Tongue (tissue), 3 donors: ENCODE measurements at places on chromosomes 12 and 14. TPM values are rescaled to one million over a fixed set of nuclear protein-coding genes. Genes with fewer than 3 reads are reported as not detected.

The RNASE8 gene
- not detected for total RNA-seq

The EID3 gene
- total RNA-seq = 3.8 TPM

The HOXC5 gene
- not detected for total RNA-seq

The GPR65 gene
- 0.41 TPM for total RNA-seq

The KRT83 gene
- not detected for total RNA-seq

The TUBA1B gene
- 509 TPM for total RNA-seq

The RFX4 gene
- 0.21 TPM for total RNA-seq

The PGF gene
- total RNA-seq = 8.6 TPM

The A2M gene
- total RNA-seq = 296 TPM

The KCNA1 gene
- total RNA-seq = 4.4 TPM

The ITPK1 gene
- 15.6 TPM for total RNA-seq

The ST8SIA1 gene
- total RNA-seq = 10.2 TPM

The GALNT9 gene
- 0.92 TPM for total RNA-seq

The APOLD1 gene
- total RNA-seq = 37.6 TPM

The CD4 gene
- total RNA-seq = 3.7 TPM

The OAS3 gene
- 8.8 TPM for total RNA-seq

The IFNG gene
- 0.51 TPM for total RNA-seq

The C12orf75 gene
- total RNA-seq = 10.7 TPM

The CD163 gene
- total RNA-seq = 8.8 TPM

The RBP5 gene
- total RNA-seq = 1.8 TPM

The CLEC2D gene
- 12.4 TPM for total RNA-seq

The SLC38A6 gene
- total RNA-seq = 46.7 TPM

The SCFD1 gene
- total RNA-seq = 129 TPM

The TDRD9 gene
- 1.0 TPM for total RNA-seq

The AKAP3 gene
- total RNA-seq = 0.21 TPM

The ADAM21 gene
- not detected for total RNA-seq

The ASIC1 gene
- total RNA-seq = 4.1 TPM

The NR1H4 gene
- total RNA-seq = 0.92 TPM
